Large intestine (tissue), 12 donors: ENCODE measurements at places on chromosomes 7 and 10. TPM values are rescaled to one million over a fixed set of nuclear protein-coding genes. Genes with fewer than 3 reads are reported as not detected.

GRCh38 chr10:132324186-132324585 lies 7.8 kb upstream of the LRRC27 start:
- no peak for DNase-seq

- no peak for DNase-seq
Observed at GRCh38 chr10:14211610-14212009, 119.1 kb downstream of the FRMD4A start.

- no peak for DNase-seq
Observed at GRCh38 chr7:115476671-115477181, 553.8 kb downstream of the TFEC start.

DNTT gene
- polyA plus RNA-seq = 0.04 TPM

- no peak for DNase-seq
Observed at GRCh38 chr7:134695321-134695860, 48.7 kb downstream of the BPGM start.

PSD gene
- 62.0 TPM for polyA plus RNA-seq

ADAMTS14 gene
- polyA plus RNA-seq = 7.2 TPM

ZNF775 gene
- polyA plus RNA-seq = 5.2 TPM

GRCh38 chr7:50426280-50427045 lies 23.7 kb downstream of the FIGNL1 start:
- peak; percentile 90 for DNase-seq
